ENCODE measurements at places on chromosomes 2 and 18. TPM values are rescaled to one million over a fixed set of nuclear protein-coding genes. Genes with fewer than 3 reads are reported as not detected.

The DYSF gene
- total RNA-seq = 0.56 TPM

The UPP2 gene
- total RNA-seq = not detected

The REG1B gene
- total RNA-seq = not detected

The MOCOS gene
- 2.7 TPM for total RNA-seq

The PLB1 gene
- 2.6 TPM for total RNA-seq

The GDF7 gene
- total RNA-seq = 0.06 TPM

The GALR1 gene
- total RNA-seq = not detected

The UGT1A5 gene
- not detected for total RNA-seq

The TDRD15 gene
- not detected for total RNA-seq

The TSPYL6 gene
- not detected for total RNA-seq

The TNFAIP6 gene
- total RNA-seq = 1.3 TPM

The FNDC4 gene
- 3.9 TPM for total RNA-seq

The RNF138 gene
- 14.1 TPM for total RNA-seq

The ADCYAP1 gene
- not detected for total RNA-seq

The KCNIP3 gene
- total RNA-seq = 1.7 TPM

The COL4A3 gene
- total RNA-seq = 1.1 TPM
